NCI-H1048 (cell line): ENCODE measurements at places on chromosomes 3 and 15.

DNA sequence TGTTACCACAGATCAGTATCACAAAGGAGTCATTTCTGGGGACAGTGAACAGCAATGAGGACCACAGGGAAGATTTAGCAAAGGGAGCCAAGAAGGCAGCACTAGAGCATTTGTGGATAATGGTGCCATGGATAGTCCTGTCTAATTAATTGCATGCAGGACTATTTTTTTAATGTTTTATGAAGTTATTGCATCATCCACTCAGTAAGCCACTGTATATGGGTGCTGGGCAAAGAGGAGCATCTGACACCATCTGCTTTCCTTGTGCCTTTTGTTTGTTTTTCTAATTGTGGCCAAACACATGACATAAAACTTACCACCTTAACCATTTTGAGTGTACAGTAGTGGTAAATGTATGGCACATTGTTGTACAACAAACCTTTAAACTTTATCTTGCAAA lies 301.1 kb upstream of the LRRFIP2 start:
- no peak for DNase-seq

DNA sequence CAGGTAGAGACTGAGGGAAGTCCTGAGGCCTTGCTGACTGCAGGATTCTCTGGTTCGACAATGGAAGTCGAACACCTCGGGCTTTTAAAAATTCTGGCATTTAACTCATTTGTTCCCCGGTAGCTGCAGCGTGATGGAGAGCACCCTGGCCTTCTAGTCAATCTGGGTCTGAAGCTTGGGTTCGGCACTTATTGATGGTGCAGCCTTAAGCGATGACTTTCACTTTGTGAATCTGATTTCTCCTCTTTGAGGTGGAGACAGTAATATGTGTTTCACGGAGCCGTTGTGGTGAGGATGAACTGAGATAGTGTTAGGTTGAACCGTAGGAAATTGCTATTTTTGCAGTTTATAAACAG lies 621 bp upstream of the PARP6 start:
- DNase-seq = no peak

GRCh38 chr15:39921274-39921638 lies 1.2 kb upstream of the GPR176 start:
- no peak for DNase-seq

- DNase-seq = no peak
These were observed 86.2 kb downstream of the THSD4 start for GRCh38 chr15:71201477-71201876.

GRCh38 chr3:52341123-52341522 lies 25.0 kb downstream of the DNAH1 start:
- DNase-seq = no peak

GRCh38 chr3:52839892-52840545 lies 5.2 kb upstream of the MUSTN1 start:
- no peak for DNase-seq

GRCh38 chr3:8579943-8580342 lies 64.7 kb downstream of the SSUH2 start:
- no peak for DNase-seq

GRCh38 chr15:83592370-83593040 lies 61.4 kb upstream of the ADAMTSL3 start:
- DNase-seq = no peak

DNA sequence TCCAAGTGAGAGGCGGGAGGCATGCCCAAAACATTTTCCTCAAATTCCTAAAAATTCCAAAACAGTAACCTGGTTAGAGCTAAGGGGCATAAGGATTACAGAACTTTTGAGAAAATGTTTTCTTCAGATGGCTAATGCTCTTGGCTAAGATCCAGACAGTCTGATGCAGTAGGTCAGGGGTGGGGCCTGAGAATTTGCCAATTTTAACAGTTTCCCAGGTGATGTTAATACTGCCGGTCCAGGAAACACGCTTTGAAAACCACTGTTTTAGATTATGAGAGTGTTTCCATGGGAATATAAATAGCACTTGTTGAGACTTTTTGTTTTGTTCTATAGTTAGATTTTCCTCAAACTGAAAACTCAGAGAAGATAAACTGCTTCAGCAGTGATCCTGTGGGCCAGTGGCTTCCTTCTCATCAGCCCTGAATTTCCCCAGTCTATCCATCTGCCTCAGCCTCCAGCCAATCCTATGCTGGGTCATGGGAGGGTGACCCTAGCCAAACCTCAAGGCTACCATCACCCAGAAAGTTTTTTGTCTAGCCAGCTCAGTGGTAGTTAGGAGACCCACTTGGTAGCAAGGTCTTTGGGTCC lies 71.6 kb upstream of the ACP3 start:
- DNase-seq = no peak

DNA sequence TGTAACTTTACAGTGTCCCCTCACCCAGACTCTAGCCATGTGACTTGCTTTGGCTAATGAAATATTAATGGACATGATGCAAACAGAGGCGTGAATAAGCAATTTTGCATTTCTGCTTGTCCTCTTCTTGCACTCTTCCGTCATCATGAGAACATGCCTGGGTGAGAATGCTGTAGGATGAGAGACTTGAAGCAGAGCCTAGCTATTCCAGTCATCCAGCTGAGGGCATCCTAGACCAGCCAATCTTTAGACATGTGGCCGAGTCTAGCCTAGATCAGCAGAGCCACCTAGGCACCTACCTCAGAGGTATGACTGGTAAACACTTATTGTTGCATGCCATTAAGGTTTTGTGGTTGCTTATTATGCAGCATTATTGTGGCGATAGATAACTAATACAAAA lies 450.5 kb upstream of the AZI2 start:
- no peak for DNase-seq

DNA sequence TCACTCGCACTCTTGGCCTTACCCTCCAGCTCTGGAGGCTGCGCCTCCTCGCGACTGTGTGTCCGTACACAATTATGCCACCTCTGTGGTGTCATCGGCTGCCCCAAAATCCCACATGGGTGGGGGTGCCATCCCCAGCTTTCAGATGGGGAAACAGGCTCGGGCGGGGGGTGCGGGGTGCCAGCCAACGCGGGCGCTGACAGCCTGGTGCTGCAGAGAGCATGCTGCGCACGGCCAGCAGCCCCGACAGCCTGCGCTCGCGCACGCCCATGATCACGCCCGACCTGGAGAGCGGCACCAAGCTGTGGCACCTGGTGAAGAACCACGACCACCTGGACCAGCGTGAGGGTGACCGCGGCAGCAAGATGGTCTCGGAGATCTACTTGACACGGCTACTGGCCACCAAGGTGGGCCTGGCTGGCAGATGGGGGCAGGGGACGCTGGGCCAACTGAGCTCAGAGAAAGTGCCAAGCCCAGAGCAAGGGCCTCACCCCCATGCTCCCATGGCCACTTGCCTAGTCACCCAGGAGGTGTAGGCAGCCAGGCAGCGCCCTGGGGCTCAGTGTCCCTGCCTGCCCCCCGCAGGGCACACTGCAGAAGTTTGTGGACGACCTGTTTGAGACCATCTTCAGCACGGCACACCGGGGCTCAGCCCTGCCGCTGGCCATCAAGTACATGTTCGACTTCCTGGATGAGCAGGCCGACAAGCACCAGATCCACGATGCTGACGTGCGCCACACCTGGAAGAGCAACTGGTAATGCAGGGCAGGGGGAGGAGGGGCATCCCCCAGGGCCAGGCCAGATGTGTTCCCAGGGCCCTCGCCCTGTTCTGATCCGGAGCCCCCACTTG lies 47.0 kb downstream of the PLXNA1 start:
- no peak for DNase-seq

DNA sequence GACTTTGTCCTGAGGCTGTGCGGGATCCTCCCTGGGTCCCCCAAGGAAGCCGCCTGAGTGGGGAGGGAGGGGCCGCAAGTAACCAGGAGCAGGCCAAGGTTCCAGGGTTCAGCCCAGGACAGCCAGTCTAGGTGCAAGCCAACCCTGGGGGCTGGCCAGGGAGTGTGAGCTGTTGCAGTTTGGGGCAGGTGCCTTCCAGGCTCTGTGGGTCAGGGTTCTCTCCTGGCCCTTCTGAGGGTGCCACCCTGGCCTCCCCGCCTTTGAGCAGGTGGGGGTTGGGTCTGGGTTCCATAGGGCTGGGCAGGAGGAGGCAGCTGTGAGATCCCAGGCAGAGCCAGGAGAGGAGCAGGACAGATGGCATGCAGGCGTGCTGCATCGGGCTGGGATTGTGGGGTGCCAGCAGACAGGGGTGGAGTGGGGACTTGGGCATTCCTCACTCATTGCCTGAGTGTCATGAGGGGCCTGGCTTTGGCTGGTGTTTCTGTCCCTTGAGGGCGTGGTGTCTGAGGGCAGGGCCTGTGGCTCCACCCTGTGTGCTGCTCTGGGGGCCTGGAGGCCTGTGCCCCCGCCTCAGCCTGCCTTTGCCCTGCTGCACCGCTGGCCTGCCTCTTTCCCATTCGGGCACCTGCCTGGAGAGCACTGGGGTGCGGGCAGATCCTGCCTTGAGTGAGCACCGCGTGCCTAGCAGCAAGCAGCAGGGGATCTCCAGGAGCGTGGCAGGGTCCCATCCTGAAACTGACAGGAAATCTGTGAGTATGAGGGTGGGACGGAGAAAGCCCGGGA lies 18.4 kb downstream of the KLF13 start:
- DNase-seq = no peak

DNA sequence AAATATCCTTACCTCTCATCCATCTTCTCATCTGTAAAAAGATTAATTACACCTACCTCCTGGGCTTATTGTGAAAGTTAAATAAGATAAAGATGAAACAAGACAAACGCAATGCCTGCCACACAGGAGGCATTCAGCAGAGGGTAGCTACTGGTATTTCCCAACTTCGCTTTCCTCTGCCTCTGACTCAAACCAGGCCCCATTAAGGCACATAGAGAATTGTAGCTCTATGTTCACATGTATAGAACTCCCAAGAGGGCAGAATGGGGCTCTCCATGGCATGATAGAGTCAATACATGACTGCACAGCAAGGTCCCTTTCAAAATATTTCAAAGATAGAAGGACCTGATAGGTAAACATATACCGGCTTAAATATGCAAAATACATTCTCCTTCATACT lies 1.4 kb downstream of the LYSMD2 start:
- DNase-seq = no peak

DNA sequence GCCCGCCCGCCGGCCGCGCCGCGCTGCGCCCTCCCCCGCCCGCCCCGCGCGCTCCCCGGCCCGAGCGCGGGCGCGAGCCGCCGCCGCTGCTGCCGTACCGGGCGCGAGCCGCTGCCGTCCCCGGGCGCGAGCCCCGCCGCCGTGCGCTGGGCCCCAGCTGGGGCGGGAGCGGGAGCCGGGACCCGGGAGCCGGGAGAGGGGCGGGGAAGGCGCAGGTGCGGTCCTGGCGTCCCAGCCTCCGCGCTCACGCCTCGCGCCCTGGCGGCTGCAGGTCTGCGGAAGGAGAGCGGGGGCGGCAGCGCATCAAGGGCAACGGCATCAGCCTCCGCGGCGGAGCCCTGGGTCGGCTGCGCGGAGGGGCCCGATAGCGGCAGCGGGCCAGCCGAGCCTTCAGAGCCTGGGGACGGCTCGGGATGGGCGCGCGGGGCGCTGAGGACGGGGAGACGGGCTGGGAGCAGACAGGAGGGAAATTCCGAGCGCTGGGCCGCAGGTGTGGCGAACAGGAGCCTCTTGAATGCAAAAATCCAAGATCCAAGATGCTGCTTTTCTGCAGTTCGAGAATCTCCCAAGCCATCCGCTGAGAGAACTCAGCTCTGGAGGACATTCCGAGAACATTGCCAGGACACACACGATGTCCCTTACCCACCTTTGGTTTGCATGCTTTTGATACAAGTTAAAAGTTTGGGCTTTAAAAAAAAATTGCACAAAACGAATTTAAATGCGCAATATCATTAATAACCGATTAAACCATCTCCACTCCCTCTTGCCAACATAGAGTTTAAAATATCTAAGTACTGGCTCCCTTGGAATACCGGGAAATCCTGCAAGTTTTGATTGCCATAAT lies 251.1 kb downstream of the TJP1 start:
- DNase-seq = no peak

DNA sequence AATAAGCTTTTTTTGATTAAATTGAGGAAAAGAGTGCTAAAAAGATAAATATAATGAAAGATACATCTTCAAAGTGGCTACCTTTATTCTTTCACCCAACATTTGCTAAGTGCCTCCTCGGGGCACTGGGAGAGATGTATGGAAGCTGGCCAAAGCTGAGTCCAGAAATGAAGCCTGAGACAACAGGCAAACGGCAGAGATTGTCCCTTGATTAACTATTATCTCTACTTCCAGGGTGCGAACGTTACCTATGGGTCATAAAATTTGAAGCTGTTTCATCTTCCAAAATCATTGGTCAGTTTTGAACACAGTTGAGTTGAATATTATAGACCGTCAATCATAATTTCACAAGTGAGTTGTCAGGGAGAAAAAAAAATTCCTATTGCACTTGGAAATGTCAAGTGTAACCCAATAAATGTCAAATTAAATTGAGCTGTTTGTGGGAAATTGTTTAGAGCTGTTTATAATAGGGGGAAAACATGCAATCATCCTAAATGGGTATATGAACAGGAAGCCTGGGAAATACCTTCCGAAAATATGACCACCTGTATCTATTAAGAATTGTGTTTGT lies 73.9 kb downstream of the SUCLG2 start:
- DNase-seq = no peak

GRCh38 chr3:123336001-123336400 lies 112.9 kb downstream of the ADCY5 start:
- DNase-seq = no peak

DNA sequence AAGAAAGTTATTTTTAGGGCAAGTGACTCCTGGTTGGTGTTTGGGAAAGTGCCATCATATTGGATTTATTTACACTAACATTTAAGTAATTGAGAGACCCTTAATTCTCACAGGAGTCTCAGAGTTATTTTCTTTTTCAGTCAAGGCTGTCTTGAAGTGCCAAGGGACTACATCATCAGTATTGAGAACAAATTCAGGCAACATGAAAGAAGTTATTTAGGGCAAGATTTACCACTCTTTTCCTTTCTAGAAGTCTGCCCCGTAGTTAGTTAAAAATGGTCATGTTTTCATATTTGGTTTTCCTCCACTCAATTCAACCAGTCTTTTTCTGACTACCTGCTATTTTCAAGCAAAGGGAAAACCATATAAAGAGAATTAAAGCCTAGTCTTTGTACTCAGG lies 6.1 kb downstream of the B4GALT4 start:
- DNase-seq = no peak

DNA sequence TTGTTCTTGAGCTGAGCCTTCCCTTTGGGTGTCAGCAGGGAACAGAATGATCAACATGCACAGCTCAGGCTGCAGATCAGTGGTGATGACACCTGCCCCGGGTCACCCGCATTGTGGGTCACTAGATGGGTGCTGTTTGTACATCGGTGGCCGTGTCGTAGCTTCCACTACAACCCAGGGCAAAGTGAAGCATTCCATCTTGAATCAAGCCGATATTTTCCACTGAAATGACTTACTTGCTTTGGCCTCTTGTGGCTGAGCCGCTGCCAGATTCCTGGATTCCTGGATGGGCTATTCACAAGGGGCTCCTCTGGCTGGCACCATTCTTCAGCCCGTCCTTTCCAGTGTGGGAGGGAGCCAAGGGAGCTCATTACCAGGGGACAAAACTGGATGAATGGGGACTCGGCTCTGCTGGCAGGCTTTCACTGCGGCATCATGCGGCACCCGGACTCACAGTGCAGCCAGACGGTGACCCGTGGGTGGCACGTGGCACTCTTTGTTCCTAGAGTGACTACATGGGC lies 65.6 kb downstream of the SLCO3A1 start:
- no peak for DNase-seq
